Osteocyte (in vitro differentiated cells): ENCODE measurements at places on chromosomes 12 and 14.
A peak's percentile ranks its signal among the peaks of the same experiment; 100 is the strongest.

DNA sequence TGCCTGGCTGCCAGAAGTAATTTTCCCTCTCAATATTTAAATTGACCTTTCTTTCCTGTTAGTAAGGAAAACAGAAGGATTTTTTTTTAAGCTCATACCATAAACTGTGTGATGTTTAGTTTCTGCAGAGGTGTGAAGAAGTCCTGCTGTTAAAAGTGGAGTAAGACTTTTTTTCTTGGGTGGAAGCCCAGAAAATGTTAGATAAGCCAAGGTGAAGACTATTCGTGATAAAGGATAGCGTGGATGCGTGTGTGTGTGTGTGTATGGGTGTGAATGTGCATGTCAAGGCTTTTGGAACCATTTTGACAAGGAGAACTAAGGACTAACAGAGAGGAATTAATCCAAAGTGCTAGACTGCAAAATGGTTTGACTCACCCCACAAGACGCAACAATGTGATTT is 152.9 kb upstream of the SEL1L start:
- DNase-seq, result no peak

- DNase-seq, result no peak
Measured at GRCh38 chr12:105221583-105222283, 14.2 kb downstream of the APPL2 start.

- no peak for DNase-seq
Measured at GRCh38 chr12:56062996-56063395, 17.0 kb upstream of the ERBB3 start.

DNA sequence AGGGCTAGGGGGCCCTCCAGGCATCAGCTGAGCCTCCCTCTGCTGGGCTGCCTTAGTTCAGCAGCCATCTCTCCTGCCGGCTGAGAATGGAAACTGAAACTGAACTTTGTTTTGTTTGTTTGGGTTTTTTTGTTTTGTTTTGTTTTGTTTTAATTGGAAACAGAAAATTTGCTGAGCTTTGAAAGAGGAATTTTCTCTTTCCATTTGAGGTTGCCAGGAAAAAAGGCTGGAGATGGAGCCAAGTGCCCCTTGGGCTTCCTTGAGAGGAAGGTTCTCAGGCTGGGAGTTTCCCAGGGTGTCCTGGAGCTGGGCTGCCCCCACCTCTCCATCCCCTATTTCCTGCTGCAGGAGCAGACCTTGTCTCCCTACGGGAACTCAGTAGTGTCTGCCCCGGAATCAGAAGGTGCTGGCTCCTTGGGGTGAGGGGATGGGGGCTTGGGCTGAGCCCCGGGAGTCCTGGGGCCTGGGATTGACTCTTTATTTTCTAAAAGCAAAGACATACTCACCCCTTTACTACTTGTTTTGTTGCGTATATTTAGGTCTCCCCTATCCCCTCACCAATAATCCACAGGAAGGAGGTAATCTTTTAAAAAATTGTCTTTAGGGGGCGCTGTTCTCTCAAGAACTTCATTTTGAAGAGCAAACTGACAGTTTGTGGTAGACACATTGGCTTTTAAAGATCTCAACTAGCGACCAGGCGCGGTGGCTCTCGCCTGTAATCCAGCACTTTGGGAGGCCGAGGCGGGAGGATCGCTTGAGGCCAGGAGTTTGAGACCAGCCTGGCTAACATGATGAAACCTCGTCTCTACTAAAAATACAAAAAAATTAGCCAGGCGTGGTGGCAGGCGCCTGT is 21.3 kb upstream of the OASL start:
- DNase-seq, result peak; percentile 69

GRCh38 chr12:12214635-12215131 is 52.2 kb downstream of the LRP6 start:
- DNase-seq, result no peak

DNA sequence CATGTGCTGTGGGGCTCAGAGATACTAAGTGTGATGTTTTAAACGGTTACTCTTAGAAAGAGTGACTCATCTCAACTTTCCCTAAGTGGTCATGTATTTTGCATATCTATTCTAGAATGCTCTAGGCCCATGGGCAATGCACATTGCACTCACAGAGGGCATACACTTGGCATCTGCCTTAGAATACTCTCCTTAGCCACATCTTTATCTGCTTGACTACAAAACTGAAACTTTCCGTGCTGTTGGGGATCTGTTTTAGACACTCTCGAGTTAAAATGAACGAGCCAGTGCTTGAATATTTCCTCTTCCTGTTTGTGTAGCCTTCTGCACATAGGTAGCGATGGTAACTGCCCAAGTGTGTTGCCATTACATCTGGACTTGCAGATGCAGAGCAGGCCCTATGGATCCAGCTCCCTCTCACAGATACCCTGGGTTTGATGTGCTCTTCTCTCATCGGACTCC is 180.5 kb downstream of the CAND1 start:
- DNase-seq, result no peak

GRCh38 chr14:63901434-63902085 is 48.8 kb downstream of the SYNE2 start:
- DNase-seq, result no peak

DNA sequence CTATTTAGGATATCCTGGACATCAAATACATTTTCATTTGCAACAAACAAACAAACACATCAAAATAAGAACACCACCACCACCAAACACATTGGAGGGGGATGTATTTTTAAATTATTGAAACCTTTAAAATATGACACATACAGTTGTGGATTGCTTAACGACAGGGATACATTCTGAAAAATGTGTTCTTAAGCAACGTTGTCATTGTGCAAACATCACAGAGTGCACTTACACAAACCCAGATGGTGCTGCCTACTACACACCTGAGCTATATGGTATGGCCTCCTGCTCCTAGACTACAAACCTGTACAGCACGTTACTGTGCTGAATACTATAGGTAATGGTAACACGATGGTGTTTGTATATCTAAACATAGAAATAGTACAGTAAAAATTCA is 19.4 kb downstream of the PYGL start:
- no peak for DNase-seq

GRCh38 chr14:86414146-86414545 is 884.2 kb downstream of the FLRT2 start:
- no peak for DNase-seq

DNA sequence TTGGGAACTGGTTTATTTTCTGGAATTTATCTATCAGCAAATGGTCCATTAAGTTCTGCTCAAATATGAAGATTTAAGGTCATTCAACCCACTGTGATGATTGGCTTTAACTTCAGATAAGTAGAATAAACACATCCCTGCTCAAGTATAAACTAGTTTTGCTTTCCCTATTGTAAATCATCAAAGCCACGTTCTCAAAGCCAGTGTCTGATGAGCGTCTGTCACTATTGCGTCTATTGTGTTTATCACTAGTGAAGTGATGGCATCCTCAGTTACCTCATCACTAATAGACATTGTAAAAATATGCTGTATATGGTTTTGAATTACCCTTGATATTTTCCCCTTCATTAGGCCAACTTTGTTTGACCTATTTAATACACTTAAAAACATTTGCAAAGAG is 351.3 kb downstream of the BCAT1 start:
- DNase-seq, result no peak

- no peak for DNase-seq
Measured at GRCh38 chr14:105076805-105077648, 11.8 kb upstream of the GPR132 start.

DNA sequence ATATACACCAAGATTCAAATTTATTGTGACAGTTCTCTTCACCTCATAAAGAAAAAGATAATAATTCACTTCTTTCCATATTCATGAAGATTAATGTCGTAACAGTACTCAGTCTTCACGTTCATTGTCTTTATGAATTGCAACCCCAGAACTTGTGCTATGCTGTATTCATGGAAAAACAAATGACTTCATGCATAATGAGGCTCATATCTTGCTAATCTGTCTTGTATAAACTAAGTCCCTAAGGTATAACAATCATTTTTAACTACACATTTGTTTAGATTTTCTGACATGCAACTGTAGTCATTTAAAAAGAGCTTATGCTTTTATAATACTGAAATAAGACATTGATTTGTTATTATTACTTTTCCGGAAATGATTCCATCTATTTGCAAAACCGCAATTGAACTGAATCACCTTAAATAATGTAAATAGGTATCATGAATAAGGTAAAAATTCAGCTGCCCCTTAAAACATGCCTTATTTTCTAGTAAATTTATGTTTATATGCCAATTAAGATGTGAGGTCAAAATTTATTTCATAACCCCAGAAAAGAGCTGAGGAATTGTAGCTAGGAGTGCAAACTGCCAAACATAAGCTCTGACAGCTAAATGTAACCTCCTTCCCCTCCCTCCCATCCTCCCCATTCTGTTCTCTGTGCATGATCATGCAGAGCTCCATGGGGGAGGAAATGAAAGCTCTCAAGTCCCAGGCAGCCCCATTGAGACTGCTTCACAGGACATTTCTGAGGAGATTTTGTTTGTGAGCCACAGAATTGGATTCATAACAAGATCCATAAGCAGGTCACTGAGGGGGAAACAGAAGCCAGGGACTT is 301.6 kb downstream of the ATP23 start:
- no peak for DNase-seq

DNA sequence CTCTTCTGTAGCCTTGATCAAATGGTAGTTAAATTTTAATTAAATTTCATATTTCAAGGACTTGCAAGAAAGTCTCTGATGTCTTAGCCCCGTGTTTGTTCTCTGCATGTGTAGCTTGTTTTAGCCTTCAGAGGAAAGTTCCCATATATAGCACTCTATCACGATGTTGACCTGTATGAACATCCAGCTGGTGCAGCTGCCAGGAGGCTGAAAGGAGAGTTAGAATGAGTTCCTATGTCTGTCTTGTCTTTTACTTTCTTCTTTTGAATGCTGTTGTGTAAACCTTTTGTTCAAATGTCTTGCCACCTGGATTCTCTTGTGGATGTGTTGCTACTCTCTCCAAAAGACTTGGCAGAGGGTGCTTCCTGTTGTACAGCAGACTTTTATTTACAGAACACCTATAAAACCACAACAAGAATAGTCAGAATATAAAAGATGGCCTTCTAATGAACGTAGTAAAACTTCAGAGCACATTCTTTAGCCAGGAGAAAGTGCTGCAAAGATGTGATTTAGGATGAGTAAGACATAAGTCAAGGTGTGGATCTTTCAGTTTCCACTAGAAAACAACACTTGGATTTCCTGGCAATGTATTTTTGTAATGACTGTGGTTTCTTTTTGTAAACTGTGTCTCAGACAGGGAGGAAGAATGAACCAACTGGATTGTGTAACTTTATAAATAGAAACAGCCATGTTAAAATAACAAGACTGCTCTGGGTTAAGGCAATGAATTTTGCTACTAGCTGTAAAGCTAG is 17.2 kb downstream of the NAV3 start:
- no peak for DNase-seq

DNA sequence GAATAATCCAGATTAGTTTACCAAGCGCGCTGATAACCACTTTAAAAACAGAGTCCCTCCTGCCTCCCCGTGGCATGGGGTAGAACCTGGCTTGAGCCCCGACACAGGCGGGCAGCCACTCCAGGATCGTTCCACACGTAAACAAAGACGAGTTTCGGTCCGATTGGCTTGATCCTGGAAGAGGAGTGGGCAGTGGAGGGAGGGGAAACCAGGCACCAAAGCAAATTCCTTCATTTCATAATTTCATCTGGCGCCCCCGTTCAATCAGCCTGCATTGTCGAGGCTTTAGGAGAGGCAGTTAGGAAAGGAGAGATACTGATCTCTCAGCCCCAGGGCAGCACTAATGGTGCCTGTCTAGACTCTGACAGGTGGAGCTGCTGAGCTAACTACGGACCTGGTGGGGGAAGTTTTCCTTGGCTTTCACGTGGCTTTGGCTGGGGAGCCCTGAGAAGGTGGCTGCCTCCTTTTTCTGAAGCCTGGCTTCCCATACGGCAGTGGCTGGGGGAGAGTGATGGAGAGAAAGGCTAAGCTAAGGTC is 751 bp upstream of the GPRC5A start:
- no peak for DNase-seq

GRCh38 chr12:13304924-13305323 is 108.4 kb downstream of the EMP1 start:
- no peak for DNase-seq

DNA sequence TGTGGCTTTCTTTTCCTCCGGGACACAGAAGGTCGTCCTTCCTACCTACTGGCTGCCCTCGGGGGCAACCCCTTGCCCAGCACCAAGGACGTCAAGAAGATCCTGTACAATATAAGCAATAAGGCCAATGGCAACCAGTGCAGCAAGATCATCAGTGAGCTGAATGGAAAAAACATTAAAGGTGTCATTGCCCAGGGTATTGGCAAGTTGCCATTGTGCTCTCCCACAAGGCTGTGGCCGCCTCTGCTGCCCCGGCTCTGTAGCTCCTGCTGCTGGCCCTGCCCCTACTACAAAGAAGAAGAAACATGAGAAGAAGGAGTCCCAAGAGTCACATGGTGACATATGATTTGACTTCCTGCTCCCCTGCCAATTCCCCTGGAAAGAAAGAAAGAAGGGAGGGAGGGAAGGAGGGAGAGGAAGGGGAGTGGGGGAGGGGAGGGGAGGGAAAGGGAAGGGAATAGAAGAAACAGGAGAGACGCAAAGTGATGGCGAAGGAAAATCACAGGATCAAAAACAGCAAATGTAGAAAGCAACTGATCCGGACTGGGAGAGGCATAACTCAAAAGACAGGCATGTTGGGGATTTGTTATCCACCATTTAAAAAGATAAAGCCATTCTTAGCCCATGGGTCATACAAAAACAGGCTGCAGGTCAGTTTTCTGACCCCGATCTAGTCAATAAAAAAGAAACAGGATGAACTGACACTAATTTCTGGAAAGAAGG is 61.3 kb upstream of the RESF1 start:
- DNase-seq, result no peak

- no peak for DNase-seq
Measured at GRCh38 chr12:32448586-32448985, 49.2 kb downstream of the FGD4 start.

- DNase-seq, result no peak
Measured at GRCh38 chr12:69352904-69353303, 4.7 kb downstream of the LYZ start.

GRCh38 chr12:106273491-106273890 is 25.7 kb upstream of the CKAP4 start:
- DNase-seq, result no peak

DNA sequence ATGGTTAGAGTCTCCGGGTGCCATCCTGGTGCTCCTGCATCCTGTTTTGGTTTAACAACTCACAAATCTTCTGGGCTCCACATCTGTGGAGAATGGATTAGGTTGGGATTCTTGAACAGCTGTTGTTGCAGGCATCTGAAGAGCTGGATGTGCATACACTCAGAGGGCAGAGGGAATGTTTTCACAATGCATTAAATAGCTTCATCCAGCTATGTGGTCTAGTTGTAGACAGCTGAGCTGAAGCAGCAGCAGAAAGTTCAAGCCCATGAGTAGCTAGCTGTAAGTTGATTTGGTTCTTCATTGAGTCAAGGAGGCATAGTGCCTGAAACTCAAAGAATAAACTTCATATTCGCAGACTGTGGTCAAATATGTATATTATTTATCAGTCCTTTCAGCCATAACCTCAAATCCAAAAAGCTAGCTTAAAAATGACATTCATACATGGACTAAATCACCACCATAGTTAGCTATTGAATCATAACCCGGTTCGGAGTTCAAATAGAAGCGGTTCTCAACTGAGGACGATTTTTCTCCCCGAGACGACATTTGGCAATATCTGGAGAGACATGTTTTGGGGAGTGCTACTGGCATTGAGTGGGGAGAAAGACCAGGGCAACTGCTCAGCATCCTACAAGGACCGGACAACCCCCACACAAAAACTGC is 858 bp upstream of the ANKRD13A start:
- DNase-seq, result no peak

GRCh38 chr14:71355324-71356201 is 448.3 kb downstream of the PCNX1 start:
- no peak for DNase-seq
